ENCODE measurements at places on chromosomes 12 and 14.

GRCh38 chr12:88472248-88472647 is 108.0 kb downstream of the KITLG start:
- DNase-seq, result no peak

GRCh38 chr14:49492151-49492550 is 94.0 kb downstream of the RPS29 start:
- DNase-seq, result no peak

DNA sequence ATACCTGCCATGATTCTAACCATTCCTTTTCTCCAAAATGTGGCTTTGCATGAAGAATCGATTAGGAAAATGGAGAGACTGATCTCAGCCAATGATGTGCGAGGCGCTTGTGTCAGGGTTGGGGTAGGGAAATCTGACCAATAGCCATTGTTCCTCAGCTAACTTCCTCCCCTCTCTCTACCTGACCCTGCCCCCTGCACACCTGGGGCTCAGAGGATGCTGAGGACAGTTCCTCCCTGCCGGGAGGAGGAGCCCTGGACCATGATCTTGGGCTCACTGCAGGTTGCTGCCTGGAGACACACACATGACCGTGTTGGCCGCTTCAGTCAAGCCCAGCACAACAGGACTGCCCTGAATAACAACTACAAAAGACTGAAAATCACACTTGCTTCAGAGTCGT is 119.8 kb upstream of the SFSWAP start:
- no peak for DNase-seq

DNA sequence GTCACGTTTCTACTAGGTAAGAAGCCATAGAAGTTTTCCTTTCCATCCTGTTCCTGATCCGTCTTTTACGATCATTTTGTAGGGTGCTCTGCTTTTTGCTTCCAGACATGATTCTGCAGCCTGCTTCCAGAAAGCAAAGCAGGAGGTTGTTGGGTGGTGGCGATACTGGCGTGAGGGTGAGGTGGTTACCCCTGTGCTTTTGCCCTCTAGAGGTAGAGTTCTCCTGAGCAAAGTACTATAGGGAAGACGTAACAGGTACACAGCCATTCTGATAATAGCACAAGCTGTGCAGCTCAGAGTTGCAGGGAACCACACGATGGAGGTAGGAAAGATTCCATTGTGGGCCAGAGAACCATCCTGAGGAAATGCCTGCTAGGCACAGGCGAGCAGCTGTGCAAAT is 186.0 kb downstream of the PAH start:
- DNase-seq, result no peak

DNA sequence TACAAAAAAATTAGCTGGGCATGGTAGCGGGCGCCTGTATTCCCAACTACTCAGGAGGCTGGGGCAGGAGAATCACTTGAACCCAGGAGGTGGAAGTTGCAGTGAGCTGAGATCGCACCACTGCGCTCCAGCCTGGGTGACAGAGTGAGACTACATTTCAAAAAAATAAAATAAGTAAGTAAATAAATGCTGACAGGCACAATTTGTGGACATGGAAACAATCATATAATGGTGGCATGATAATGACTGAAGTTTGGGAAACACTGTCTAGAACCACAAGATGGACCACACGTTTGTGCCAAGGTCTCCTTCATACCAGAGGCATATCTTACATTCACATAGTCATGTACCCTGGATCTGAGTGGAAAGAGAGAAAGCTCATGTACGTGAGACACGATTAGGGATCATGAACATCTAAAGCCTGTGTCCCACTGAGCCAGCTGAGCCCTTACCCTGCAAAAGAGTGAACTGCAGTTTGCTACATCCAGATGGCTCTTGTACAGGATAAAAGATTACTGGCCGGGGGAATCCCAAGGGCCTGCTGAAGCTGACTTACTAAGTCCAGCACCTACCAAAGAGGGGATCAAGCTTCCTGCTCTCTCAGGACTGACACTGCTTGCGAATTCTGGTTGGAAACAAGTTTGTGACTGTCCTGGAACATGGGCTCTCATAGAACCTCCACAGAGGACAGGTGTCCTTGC is 62.9 kb downstream of the TRAFD1 start:
- no peak for DNase-seq
